ENCODE measurements at places on chromosomes 2 and 18.

DNA sequence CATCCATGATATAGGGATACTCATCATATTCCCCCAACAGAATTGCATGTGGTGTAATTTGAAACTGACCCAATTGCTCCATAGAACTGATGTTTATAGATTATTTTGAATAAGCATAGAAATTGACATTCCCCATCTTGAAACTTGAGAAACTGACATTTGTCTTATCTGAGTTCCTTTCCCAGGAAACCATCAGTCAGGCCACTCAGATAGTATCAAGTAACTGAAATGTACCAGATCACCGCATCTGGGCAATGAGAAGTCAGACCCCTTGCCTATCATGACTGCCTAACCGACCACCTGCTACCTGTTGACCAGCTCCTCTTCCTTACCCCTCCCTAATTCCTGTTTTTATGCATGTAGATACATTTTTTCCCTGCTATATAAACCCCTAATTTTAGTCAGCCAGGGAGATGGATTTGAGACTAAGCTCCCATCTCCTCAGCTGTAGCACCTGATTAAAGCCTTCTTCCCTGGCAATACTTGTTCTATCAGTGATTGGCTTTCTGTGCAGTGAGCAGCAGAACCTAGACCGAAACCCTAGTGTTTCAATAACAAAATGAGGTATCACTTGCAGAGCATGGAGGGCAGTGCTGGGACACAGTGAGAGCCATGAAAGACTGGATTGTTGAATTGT, 274.5 kb downstream of the LPIN1 start:
- no peak for DNase-seq

- no peak for DNase-seq
These were observed 75.2 kb upstream of the SLC14A2 start for GRCh38 chr18:45540125-45540524.

GRCh38 chr2:232533944-232534710, 5.4 kb upstream of the CHRNG start:
- no peak for DNase-seq

DNA sequence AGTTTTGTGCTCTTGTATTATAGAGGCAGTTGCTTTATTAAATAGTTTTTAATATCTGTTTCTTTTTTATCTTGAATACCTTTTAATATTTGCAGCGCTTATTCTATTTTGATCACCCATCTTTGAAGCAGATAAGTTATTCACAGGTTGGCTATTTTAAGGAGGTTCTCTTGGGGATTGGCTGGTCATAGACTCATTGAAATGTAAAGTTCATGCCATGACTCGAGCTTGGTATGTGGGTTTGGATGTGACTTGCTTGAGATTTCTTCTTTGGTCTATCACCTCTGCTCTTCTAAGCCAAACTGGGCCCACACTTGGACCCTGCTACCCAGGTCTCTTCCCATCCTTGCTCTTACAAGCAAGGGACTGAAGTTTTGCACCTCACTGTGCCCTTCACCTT, 33.6 kb downstream of the FARP2 start:
- no peak for DNase-seq

DNA sequence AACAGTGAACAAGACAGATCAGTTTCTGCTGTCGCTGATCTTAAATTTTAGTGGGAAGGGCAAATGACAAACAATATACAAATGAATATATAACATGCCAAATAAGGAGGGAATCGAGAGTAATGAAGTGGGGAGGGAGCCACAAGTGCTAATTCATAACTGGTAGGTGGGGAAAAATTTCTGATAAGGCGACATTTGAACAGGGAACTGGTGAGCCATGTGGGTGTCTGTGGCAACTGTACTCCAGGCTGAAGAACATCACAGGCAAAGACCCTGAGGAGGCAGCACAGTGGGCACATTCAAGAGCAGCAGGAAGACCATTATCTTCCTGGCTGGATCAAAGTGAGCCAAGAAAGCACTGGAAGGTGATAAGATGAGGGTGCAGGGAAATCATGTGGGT, 51.6 kb upstream of the CD28 start:
- no peak for DNase-seq

DNA sequence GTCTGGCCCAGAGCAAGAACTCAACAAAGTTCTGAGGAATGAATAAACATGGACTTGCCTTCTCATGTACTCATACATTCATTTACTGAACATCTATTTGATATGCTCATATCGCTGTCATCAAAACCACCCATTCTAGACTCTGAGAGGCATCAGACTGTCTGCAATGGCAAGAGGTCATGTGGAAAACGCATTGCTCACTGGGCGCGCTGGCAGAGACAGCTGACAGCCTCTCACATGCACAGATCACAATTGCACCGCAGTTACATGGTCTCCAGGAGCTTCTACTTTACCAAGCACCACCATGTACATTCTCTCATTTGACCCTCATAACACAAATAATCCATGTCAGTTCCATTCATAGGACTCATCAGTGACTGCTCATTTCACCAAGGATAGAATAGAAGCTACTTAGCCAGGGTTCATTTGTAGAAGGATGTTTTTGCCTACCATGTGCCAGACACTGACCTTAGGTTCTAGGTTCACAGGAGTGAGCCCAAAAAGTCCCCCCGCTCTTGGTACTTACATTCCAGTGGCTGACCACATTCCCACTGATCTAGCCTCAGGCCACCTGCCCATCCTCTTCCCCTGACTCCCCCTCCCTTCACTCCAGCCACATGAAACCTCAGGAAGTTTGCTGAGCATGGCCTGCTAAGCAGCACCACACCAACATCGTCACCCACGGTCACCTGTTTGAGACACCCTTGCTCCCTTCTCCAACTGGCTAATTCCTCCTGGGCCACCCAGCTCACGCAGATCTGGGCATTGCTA, 6.1 kb downstream of the FAM124B start:
- DNase-seq: no peak

GRCh38 chr18:13577091-13577697, 149.2 kb downstream of the FAM210A start:
- peak; percentile 63 for DNase-seq

- DNase-seq: no peak
These were observed 159.3 kb upstream of the SALL3 start for GRCh38 chr18:78820161-78820834.

DNA sequence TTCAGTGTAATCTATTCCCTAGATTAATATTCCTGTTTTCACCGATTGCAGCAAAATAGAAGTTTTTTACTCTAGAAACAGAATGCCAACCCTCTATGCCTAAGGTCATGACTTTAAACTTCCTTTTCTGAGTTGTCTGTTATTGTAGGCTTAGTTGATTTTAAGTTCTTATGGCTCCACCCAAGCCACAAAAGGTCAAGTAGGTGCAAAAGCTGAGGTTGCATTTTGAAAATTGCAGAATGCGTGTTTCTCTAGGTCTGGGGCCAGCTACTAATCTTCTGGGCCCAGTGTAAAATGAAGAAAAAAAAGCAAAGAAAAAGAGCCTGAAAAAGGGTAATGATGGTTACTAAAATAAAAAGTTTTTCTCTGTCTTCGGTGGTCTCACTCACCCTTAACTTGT, 635.7 kb upstream of the FAM98A start:
- no peak for DNase-seq

- no peak for DNase-seq
These were observed 93.9 kb upstream of the RAB12 start for GRCh38 chr18:8515142-8515865.

- no peak for DNase-seq
These were observed 107.2 kb downstream of the GALNT1 start for GRCh38 chr18:35688757-35689156.

DNA sequence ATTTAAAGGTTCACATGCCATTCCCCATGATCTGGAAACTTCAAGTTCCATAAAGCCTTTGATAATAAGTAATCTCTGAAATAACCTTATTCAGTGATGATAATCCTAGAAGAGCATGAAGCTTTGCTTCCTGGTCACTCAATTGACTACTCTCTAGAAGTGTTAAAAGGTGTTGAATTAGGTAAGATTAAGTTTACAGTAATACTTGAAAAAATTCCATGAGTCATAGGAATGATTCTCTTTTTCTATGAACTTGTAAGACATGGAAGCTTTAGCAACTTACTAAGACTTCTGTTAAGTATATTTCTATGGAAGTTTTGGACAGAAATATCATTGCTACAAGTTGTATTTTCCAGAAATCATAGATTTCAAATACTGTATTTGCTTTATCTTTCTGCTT, 100.6 kb downstream of the MYO1B start:
- DNase-seq: no peak

DNA sequence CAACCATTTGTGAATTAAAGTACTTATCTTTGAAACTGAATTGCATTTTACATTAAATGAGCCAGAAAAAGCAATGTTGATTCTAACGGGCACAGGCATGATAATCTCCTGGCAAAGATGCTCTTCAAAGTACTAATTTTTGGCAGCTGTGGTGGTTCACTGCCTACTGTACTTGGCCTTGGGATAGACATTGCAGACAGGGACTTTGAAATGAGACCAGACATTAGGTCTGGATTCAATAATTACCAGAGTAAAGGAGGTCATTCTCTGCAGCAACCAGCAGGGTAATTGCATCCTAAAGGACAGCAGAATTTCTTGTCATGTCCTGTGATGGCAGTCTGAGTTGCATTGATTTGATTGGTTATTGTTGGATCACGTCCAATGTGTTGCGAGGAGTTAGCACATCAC, 986.5 kb downstream of the TDRD15 start:
- no peak for DNase-seq

Data from hippocampal formation (tissue), 2 donors.